Keratinocyte (primary cell): ENCODE measurements at places on chromosomes 5 and 9. TPM values are rescaled to one million over a fixed set of nuclear protein-coding genes. Genes with fewer than 3 reads are reported as not detected.

DNA sequence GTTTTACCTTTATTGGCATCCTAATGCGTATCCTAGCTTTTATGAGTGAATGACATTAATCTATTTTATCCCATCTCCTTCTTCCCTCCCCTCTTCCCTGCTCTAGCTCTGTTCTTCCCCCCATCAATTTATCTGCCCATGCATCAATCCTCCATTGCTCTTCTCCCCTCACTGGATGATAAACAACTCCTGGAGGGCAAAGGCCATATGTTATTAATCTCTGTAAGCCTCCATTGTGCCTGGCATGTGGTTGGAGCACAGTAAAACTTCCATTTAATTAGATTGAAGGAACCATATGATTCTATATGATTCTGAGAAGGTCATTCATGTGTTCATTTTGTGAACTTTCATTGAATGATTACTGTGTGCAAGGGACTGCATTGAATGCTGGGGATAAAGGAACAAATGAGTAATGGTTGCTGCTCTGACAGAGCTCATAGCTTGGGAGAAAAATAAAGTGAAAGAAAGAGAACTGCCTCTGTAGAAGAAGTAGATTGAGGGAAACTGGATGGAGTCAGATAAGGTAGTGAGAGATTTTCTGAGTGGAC lies 85.0 kb downstream of the MEGF10 start:
- no peak for DNase-seq

- DNase-seq, result no peak
Observed at GRCh38 chr5:93322974-93323860, 257.8 kb downstream of the NR2F1-AS1 start.

DNA sequence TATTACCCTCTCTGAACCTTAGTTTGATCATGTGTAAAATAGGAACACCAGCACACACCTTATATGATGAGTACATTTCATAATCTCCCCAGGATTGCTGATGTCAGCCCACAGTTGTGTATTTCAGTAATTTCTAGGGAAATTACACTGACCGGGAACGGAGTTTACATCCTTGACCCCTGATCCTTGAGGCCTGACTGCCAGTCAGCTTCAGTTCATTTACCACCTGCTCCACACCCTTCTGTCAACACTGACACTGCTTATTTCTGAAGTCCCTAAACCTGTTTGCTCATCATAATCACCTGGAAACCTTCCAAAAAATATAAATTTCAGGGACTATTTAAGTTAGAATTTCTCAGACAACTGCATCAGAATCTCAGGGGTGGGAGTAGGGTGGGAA lies 55.3 kb downstream of the ZNF622 start:
- no peak for DNase-seq

- no peak for DNase-seq
Observed at GRCh38 chr9:93630806-93631411, 54.5 kb downstream of the PHF2 start.

DNA sequence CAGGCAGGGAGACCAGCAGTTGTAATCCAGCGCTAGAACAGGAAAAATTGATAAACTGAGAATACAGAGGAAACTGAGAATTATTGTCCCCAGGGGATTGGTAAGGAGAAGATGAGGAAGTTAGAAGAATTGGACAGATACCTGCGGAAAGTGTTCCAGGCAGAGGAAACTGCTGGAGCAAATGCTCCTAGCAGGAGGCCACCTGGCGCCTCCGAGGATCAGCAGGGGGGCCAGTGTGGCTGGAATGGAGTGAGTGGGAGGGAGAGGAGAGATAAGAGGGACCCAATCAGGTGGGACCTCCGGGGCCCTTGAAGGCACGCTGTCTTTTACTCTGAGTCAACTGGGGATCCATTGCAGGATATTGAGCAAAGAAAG lies 695 bp upstream of the ANXA6 start:
- DNase-seq, result no peak

DNA sequence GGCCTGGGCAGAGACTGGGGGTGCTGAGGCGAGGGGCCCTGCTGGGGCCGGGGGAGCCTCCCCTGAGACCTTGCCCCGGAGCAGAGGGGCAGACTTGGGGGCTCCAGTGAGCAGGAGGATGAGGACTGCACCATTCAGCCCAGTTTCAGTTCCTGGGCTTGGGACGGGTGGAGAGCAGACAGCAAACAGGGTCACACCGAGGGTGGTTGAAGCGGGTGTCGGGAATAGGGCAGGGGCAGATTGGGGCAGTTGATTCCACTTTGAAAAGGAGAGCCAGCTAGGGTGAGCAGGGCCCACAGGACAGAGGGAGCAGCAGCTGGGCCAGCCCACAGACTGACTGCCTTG lies 4.5 kb downstream of the GRK6 start:
- DNase-seq, result no peak

GRCh38 chr9:110566156-110566555 lies 13.4 kb downstream of the SVEP1 start:
- no peak for DNase-seq

GRCh38 chr9:72352911-72353388 lies 12.1 kb downstream of the ZFAND5 start:
- no peak for DNase-seq

DNA sequence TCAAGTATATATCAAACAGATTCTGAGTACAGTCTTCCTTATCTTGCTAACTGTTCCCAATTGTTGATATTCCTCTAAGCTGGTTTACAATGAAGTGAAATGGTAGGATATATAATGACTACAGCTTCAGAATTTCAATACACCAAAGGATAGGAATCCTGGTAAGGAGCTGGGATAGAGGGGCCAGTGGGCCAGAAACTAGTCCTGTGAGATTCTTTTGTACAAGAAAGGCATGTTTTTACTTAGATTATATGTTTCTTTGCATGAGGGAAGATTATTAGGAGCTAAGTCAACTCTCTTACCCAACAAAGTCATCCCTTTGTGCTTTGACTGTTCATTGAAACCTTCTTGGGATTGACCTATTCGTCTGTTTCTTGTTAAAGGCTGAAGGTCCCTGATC lies 435.7 kb downstream of the PLK2 start:
- no peak for DNase-seq

- no peak for DNase-seq
Observed at GRCh38 chr5:181198905-181199519, 6.0 kb downstream of the TRIM7 start.

- no peak for DNase-seq
Observed at GRCh38 chr9:69174616-69175463, 763 bp downstream of the TJP2 start.

GRCh38 chr9:112764344-112764743 lies 13.8 kb downstream of the SNX30 start:
- DNase-seq, result no peak

GRCh38 chr9:109316207-109316640 lies 4.6 kb downstream of the EPB41L4B start:
- peak; percentile 71 for DNase-seq

GRCh38 chr5:104635227-104635626 lies 1072.6 kb upstream of the NUDT12 start:
- no peak for DNase-seq

DNA sequence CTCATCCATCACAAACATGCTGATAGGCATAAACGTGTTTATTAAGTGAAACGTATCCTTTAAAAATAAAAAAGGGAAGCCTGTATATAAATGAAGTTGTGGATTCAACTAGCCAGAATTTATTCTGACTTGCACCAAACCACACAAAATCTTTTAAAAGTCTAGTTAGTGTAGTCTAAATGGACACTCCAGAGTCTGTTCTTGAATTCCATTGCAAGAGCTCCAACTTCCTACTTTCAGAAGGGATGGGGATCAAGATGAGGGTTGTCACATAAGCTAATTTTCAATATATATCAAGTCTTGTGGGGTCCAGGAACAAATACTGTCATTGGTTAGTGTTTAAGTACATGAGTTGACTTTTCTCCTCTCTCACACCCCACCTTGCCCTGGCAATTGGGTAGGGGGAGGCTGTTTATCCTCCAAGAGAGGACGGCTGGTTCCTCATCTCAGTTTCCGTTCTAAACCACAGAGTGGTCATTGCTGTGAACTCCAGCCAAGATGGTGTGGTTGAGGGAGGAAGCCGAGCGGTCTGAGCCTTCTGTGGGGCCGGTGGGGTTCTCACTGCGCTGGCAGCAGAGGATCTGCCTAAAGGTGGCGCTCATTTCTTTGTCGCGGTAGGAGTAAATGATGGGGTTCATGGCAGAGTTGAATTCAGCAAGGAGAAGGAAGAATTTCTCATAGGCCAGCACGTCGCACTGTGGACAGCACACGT lies 163.2 kb downstream of the LPAR1 start:
- no peak for DNase-seq

GRCh38 chr9:33431420-33431819 lies 16.0 kb downstream of the AQP3 start:
- no peak for DNase-seq

DNA sequence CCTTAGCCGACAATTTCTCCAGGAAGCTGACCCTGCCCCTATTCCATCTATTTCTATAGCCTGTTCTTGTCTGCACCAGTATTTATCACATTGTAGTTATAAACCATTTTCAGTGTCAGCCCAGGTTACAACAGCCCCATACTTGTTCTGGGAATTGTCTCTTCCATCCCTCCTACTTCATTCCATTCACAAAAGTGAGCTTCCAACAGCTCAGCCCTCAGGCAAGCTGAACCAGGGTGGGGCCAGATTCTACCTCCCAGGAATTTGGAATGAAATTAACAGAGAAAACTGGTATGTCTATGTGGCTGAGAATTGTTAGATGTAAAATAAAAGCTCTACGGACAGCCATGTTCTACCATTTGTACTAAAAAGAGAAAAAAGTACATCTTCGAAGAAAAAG lies 36.1 kb downstream of the STRBP start:
- DNase-seq, result peak; percentile 5

DNA sequence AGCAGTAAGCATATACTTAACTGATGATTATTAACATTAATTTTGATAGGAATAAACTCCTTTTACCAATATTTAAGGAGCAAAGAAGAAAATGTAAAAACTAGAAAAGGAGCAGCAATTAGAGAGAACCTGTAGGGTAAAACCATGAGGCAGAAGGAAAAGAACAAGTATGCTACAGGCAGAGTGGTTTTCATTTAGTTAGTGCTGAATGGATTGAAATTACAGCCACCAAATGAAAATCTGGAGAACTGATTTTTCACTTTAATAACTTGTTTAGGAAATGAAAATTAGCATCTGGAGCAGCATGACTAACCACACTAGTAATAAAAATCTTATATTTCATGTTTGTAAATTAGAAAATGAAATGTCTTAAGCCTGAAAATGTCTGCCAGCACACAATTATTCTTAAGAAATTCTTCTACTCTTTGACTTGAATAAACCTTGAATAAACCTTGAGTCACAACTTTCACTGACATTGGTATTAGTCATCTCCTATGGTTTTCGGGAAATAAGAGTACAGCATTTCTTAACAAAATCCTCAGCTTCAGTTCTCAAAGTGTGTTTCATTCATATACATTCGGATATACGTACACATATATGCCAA lies 1504.9 kb upstream of the C9orf72 start:
- no peak for DNase-seq

GRCh38 chr5:175541264-175541663 lies 62.9 kb downstream of the SFXN1 start:
- DNase-seq, result no peak

GRCh38 chr5:31049936-31050704 lies 143.4 kb upstream of the CDH6 start:
- DNase-seq, result no peak

DNA sequence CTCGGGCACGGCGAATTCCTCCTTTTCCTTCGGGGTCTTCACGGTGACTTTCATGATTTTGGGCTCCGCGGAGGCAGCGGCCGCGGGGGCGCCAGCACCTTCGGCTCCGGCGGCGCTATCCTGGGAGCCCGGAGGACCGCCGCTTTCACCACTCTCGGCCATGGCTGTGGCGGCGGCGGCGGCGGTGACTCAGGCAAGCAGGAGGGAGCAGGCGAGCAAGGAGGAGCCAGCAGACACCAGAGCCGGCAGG lies 315 bp downstream of the UBQLN1 start:
- DNase-seq, result no peak

- no peak for DNase-seq
Observed at GRCh38 chr5:122978644-122979297, 57.8 kb downstream of the PPIC start.

DNA sequence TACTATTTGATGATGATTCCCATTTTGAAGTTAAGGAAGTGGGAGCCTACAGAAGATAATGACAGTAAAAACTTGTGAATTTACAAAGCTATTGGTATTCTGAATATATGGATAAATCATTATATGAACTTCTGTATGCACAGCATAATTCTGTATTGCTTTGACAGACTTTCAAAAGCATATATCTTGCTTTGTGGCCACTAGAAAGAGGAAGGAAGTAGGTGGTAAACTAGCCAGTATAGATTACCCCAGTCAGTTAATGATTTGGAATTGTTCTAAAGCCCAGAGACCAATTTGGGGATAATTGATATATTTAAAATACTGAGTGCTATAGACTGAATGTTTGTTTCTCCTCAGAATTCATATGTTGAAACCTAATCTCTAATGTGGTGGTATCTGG lies 53.0 kb downstream of the NR2F1 start:
- no peak for DNase-seq

- no peak for DNase-seq
Observed at GRCh38 chr9:109072821-109073435, 46.8 kb downstream of the TMEM245 start.

DNA sequence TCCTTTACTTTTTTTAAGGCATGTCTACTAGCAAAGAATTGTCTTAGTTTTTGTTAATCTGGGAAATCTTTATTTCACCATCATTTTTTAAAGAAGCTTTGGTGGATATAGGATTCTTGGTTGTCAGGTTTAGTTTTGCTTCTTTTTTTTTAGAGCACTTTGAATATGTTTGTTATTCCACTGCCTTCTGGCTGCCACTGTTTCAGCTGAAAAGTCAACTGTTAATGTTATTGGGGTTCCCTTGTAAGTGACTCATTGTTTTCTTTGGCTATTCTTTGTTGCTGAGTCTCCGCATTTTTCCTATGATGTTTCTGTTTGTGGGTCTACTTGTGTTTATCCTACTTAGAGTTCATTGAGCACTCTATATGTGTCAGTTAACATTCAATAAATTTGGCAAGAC lies 44.4 kb downstream of the PHAX start:
- no peak for DNase-seq

DNA sequence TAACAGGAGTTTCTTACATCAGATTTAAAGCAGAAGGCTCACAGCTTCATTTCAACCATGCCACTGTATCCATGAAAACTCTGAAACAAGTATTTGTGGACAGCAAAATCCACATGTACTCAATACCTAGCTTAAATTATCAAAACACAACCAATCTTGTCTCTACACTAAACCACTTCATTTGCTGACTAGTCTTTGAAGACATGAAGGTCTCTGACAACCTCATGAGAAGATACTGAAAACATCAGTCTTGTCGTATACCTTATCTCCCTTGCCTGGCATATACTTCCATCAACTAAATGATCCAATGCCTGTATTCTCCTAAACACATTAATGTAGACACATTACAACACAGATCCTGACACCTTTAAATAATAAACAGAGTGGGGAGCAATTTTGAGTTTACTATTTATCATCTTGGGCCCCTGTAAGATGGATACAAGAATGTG lies 2.9 kb downstream of the RPS23 start:
- no peak for DNase-seq

The SPINK5 gene
- polyA plus RNA-seq, result 16.6 to 29.2 TPM (median 22.6 TPM) in 3 replicates

The OTP gene
- polyA plus RNA-seq, result not detected in 3 replicates

The LIFR gene
- polyA plus RNA-seq, result 1.00 to 1.1 TPM (median 1.0 TPM) in 3 replicates

The SLCO4C1 gene
- polyA plus RNA-seq, result 0.01 to 0.02 TPM in 2 of 3 replicates, not detected in the other

The PCDHGC4 gene
- polyA plus RNA-seq, result 0.12 to 0.15 TPM (median 0.13 TPM) in 3 replicates

The ZNF474 gene
- 0.05 to 0.08 TPM in 2 of 3 replicates, not detected in the other for polyA plus RNA-seq

The RNF183 gene
- polyA plus RNA-seq, result 0.10 TPM in 1 of 3 replicates, not detected in the others
